Neural crest cell (in vitro differentiated cells): ENCODE measurements at places on chromosomes 7 and 10. TPM values are rescaled to one million over a fixed set of nuclear protein-coding genes. Genes with fewer than 3 reads are reported as not detected.

Gene CARD11
- total RNA-seq, result 0.37 and 0.59 TPM in 2 replicates

Gene KCP
- 2.7 and 2.9 TPM in 2 replicates for total RNA-seq

Gene BLVRA
- total RNA-seq, result 31.3 and 31.6 TPM in 2 replicates

Gene LRIT1
- total RNA-seq, result not detected in 2 replicates

Gene OPN1SW
- total RNA-seq, result not detected in 2 replicates

Gene TRIM50
- not detected in 2 replicates for total RNA-seq

Gene CDK1
- 92.8 and 94.7 TPM in 2 replicates for total RNA-seq

GRCh38 chr7:154564676-154565075 lies 438.2 kb downstream of the PAXIP1 start:
- no peak overlapping the region for H3K27ac ChIP-seq
- DNase-seq, result no peak
- H3K4me1 ChIP-seq, result no peaks in the 10 kb centered on the region
- peaks cover 14% of the 10 kb centered on the region for H3K27me3 ChIP-seq
- no peak overlapping the region for H3K4me3 ChIP-seq
- H3K36me3 ChIP-seq, result no peaks in the 10 kb centered on the region

GRCh38 chr7:13988065-13988464 lies 1.4 kb downstream of the ETV1 start:
- H3K4me3 ChIP-seq, result no peak overlapping the region
- no peaks in the 10 kb centered on the region for H3K27me3 ChIP-seq
- no peaks in the 10 kb centered on the region for H3K36me3 ChIP-seq
- no peak for DNase-seq

- DNase-seq, result no peak
- H3K27ac ChIP-seq, result peak overlapping the region; percentile 94
- H3K4me1 ChIP-seq, result peaks cover 47% of the 10 kb centered on the region
- H3K27me3 ChIP-seq, result no peaks in the 10 kb centered on the region
These were observed 2.8 kb upstream of the COL1A2 start for GRCh38 chr7:94391726-94392392.

GRCh38 chr10:945778-946177 lies 14.3 kb upstream of the LARP4B start:
- no peak overlapping the region for H3K27ac ChIP-seq
- no peak overlapping the region for H3K4me3 ChIP-seq
- no peak for DNase-seq
- no peaks in the 10 kb centered on the region for H3K36me3 ChIP-seq

DNA sequence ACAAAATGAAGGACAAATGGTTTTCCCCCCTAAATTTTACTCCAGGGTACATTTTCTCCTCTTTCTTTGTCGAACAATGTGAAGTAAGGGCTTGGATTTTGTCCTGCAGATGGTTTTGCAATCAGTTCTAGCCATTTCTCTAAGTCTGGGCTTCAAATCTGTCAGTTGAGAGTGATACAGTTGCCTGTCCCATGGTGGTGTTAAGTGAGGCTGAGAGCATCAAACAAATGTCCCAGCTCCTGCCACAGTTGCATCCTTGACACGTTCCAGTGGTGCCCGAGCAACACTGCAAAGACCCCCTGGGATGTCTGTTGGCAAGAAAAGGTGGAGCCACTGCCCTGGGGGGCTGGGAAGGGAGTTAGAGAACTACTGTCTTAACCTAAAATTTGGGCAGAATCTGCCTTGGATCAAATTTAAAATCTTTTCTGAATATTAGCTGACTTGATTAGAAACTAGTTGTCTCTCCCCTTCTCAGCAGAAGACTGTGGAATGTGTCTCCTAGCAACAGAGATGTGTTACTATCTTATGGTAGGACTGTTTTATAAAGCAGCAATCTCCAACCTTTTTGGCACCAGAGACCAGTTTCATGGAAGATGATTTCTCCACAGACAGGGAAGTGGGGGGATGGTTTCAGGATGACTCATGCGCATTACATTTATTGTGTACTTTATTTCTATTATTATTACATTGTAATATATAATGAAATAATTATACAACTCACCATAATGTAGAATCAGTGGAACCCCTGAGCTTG lies 102.0 kb upstream of the STEAP1B start:
- H3K36me3 ChIP-seq, result no peaks in the 10 kb centered on the region
- no peak for DNase-seq
- H3K4me3 ChIP-seq, result no peak overlapping the region
- peaks cover 7% of the 10 kb centered on the region for H3K27me3 ChIP-seq

- DNase-seq, result no peak
- no peak overlapping the region for H3K4me3 ChIP-seq
- H3K4me1 ChIP-seq, result no peaks in the 10 kb centered on the region
- H3K27ac ChIP-seq, result peak overlapping the region; percentile 43
- H3K27me3 ChIP-seq, result no peaks in the 10 kb centered on the region
- H3K36me3 ChIP-seq, result peaks cover 3% of the 10 kb centered on the region
These were observed 340.6 kb downstream of the SH2D4B start for GRCh38 chr10:80878330-80878729.

DNA sequence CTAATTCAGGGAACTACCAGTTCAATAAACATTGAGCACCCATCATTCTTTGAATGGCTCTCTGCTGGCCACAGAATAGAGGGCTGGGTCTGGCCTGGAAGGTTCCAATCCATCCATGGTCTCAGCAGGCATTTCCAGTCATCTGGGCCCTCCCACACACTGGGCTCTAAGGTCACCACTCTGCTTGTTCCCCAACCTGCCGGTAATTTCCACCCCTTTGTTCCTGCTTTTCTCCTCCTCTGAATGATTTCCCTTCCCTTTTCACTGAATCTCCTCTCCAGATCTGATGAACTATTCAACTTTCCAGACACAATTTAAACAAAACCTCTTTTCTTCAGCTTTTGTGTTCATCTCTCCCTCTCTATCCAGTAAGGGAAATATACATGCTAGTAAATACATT lies 2.6 kb downstream of the BZW2 start:
- H3K27ac ChIP-seq, result peak overlapping the region; percentile 3
- H3K27me3 ChIP-seq, result no peaks in the 10 kb centered on the region
- peak overlapping the region; percentile 79 for H3K4me3 ChIP-seq
- H3K4me1 ChIP-seq, result peaks cover 57% of the 10 kb centered on the region
- DNase-seq, result no peak

DNA sequence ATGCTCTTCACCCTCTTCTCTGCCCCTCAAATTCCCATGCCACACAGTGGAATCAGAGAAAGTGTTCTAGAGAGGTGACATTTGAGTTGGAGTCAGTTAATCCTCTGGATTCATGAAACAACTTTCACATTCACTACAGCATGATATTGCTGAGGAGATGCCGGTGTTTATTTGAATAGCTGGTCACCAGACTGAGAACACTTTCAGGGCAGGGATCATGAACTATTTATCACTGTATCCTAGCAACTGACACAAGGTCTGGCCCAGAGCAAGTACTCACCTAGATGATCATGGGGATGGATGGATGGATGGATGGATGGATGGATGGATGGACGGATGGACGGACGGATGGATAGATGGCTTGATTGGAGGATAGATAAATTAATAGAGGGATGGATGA lies 116.7 kb upstream of the ZMIZ1 start:
- DNase-seq, result no peak
- H3K27ac ChIP-seq, result no peak overlapping the region
- no peaks in the 10 kb centered on the region for H3K36me3 ChIP-seq
- H3K4me1 ChIP-seq, result peaks cover 13% of the 10 kb centered on the region
- no peaks in the 10 kb centered on the region for H3K27me3 ChIP-seq

DNA sequence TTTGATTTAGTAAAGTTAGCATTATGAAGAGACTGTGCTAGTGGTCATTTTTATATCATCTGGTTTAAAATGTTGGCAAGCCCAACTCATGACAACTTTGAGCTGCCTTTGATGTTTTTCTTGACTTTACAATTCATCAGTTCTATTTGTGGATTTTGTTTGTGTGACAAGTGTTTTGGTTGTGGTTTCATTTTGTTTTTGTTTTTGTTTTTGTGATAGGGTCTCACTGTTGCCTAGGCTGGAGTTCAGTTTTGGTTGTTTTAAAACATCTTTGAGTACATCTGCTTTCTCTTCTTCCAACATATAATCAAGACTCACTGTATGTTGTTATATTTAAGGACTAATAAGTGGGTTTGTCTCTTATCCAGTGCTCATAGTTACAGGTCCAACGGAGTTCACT lies 17.6 kb upstream of the SFR1 start:
- H3K4me3 ChIP-seq, result no peak overlapping the region
- no peaks in the 10 kb centered on the region for H3K4me1 ChIP-seq
- no peaks in the 10 kb centered on the region for H3K36me3 ChIP-seq
- no peaks in the 10 kb centered on the region for H3K27me3 ChIP-seq
- DNase-seq, result no peak

GRCh38 chr7:4753598-4754432 lies 21.6 kb upstream of the AP5Z1 start:
- no peak overlapping the region for H3K27ac ChIP-seq
- H3K36me3 ChIP-seq, result no peaks in the 10 kb centered on the region
- H3K27me3 ChIP-seq, result no peaks in the 10 kb centered on the region
- H3K4me1 ChIP-seq, result peaks cover 4% of the 10 kb centered on the region
- H3K4me3 ChIP-seq, result no peak overlapping the region
- peak; percentile 75 for DNase-seq

DNA sequence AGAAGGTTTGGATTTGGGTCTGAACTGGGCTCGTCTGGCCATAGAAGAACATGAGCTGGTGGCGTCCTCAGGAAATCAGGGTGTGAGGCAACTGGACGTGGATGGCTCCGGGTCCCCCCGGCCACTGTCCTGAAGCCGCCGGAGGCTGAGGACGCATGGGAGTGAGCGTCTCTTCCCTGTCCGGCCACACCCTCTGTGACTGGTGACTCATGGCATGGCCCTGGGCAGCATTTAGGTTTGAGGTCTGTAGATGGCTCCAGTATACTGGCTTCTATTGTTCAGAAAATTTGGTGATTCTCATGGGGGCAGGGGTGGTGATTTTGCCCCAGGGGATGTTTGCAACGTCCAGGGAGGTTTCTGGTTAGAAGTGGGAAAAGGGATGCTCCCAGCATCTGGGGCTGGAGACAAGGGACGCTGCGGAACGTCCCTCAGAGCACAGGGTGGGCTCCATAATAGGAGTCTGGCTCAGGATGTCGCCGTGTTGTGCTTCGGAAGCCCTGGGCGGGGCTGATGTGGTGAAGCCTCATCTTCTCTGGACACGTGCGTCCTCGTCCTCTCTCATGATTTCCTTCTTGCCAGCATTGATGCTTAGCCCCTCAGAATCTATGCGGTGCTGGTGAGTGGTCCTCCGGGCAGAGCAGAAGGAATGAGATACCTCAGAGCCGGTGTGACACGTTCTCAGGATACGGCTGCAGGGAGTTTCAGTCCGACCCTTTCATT lies 49.9 kb downstream of the PITRM1 start:
- no peaks in the 10 kb centered on the region for H3K4me1 ChIP-seq
- H3K27me3 ChIP-seq, result no peaks in the 10 kb centered on the region
- peaks cover 5% of the 10 kb centered on the region for H3K36me3 ChIP-seq
- H3K4me3 ChIP-seq, result no peak overlapping the region
- no peak for DNase-seq

GRCh38 chr7:16514271-16514670 lies 12.4 kb upstream of the LRRC72 start:
- H3K27me3 ChIP-seq, result no peaks in the 10 kb centered on the region
- H3K36me3 ChIP-seq, result no peaks in the 10 kb centered on the region
- DNase-seq, result no peak
- H3K4me1 ChIP-seq, result no peaks in the 10 kb centered on the region
